NCI-H2171 treated with DMSO at 0.1 percent for 48 hours (cell line): ENCODE measurements at places on chromosomes 12 and 14.

DNA sequence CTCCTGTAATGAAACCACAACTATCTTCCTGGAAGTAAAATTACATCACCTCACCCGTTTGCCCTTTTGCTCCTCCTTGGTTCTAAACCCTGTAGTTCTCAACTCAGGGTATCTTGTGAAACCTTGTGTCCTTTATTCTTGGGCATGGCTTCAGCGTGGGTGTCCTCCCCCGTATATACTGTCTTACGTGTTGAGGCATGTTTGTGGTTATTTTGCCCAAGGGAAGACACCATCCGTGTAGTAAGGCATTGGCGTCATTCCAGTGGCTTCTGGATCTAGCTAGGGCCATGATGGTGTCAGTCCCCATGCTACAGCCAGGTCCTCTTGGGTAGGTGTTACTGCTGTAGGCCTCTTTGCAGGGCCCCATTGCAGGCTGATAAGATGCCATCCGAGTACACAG lies 115.4 kb downstream of the ZFP36L1 start:
- no peak for DNase-seq

DNA sequence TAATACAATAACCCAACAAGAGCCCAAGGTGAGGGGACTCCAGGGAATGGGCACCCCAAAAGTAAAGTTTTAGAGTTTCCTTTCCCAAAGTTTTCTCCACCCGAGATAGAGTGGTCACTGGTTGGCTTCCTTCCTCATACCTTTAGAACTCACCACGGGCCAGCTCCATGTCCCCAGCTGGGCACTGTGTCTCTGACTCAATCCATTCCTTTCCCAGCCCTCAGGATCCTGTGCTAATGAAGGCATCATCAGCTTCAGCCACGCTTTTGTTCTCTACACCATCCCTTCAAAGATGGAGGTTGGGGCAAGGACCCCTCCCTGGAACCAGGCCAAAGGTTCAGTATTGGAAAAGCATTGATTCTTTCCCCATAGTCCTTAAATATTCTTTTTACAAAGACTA lies 59.8 kb upstream of the VASH1 start:
- DNase-seq, result no peak

DNA sequence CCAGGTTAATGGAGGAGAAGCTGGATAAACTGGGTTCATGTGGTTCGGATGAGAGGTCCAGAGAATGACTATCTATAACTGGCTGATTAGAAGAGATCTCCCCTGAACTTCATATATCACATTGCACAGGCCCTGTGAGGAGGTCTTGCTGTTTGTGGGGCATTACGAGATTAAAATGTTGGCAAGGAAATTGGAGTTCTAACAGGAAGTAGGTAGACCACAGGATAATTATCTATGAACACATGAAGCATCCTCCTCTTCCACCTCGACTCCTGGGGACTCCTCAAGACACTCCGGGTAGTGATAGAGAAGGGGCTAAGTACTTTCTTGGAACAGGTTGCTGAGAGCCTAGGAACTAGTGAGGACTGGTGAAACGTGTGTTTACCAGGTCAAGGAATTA lies 418.8 kb downstream of the KCNH5 start:
- no peak for DNase-seq

DNA sequence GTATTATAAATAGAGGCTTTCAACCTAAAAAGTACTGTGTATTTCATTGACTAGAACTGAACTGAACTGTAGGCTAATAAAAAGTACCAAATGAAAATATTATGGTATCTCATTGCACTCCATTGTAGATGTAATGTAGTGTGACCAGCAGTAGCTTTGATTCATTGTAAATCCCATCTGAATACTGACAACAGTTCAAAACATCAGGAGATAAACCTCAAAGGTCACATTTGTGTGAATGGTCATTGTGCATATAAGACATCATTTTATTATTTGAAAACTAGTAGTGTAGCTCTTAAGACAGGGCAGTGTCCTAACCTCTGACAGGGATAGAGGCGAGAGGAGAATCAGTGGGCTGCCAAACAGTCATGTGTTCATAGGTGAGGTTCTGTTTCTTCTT lies 286.6 kb downstream of the FBXL14 start:
- DNase-seq, result no peak

GRCh38 chr12:89874146-89874545 lies 165.5 kb upstream of the ATP2B1 start:
- no peak for DNase-seq

DNA sequence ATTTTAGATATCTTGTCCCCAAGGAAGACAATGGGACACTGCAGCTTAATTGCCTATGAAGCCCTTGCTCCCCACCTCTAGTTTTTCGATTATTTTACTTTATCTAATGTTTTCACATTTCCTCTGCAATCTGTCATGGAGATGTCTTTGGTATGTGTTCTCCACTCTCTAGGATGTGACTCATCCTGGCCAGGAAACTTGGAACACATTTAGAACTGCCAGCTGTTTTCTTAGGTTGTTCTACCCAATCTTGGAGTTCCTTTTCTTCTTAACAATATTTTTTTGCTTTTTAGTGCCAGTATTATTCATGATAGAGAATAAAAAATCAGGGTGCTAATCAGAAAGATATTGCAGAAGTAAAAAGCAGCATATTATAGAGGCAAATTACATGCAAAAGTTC lies 101.7 kb upstream of the CLEC14A start:
- no peak for DNase-seq

DNA sequence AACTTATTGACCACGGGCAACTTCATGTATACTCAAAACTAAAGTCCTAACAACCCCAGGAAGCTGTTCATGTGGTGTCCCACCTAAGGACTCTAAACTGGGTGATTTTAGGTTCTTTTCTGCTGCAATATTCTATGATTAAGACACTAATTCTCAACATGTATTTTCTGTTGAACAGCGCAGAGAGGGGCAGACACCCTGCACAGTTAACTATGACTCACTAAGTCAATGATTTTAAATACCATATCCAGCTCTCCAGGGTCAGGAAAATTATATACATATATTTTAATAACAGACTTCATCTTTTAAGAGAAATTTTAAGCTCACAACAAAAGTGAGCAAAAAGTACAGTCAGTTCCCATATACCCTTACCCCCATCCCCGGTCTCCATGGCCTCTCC lies 85.0 kb downstream of the FOXN3 start:
- DNase-seq, result no peak

DNA sequence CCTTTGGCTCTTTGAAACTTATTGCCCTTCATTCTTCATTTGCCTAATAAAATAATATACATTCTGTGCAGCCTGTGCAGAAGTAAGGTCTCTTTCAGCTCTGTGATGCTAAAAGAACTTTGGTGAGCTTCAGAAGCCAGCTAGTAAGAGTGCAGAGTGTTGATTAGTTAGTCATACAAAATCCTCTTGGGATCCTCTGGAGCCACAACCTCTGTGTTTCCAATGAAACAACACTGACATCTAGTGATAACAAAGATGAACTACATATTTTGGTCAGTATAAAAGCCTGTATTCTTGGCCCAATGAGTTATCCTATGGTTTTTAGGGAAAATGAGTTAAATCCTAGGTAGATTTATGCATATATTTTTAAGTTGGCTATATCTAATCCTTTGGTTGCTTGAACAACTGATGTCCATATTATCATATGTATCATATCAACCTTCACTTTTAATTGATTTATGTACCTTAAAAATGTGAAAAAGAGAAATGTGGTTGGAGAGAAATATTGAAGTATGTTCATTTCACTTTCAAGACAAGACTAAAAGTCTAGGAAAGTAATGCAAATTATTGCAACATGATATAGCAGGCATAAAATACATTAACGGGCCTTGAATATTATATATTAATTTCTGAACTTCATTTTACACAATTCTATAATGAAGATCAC lies 158.4 kb downstream of the KLHL28 start:
- DNase-seq, result peak; percentile 77

GRCh38 chr12:76560086-76560491 lies 518 bp upstream of the OSBPL8 start:
- DNase-seq, result no peak

DNA sequence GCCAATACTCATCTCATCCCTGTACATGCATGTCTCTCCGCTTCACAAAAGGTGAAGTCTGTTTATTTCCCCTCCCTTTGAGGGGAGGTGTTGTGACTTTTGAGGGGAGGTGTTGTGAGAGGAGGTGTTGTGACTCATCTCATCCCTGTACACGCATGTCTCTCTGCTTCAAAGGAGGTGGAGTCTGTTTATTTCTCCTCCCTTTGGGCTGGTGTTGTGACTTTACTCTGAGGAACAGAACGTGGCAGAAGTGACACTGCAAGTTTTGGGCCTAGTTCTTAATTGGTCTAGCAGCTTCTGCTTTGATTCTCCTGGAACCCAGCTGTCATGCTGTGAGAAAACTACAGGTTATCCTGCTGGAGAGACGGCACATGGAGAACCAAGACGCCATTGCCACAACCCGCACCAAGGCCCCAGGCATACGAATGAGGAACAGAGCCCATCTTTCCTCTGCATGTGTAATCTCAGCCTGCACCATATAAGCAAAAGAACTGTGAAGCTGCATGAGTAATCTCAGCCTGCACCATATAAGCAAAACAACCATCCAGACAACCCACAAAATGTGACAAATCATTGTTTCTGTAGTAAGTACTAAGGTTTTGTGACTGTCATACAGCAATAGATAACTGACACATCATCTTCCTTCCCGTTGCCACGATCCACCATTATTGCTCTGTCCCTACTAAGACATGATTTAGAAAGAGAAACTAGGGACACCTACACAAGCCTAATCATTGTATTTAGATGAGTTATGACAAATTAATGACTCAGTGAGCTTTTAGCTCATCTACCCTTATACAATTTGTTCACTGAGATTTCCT lies 30.0 kb downstream of the GALNT4 start:
- no peak for DNase-seq

- no peak for DNase-seq
These were observed 35.1 kb downstream of the EIF2S3B start for GRCh38 chr12:10540776-10541205.

- DNase-seq, result peak; percentile 92
These were observed 15.4 kb upstream of the ANKLE2 start for GRCh38 chr12:132776816-132777568.

DNA sequence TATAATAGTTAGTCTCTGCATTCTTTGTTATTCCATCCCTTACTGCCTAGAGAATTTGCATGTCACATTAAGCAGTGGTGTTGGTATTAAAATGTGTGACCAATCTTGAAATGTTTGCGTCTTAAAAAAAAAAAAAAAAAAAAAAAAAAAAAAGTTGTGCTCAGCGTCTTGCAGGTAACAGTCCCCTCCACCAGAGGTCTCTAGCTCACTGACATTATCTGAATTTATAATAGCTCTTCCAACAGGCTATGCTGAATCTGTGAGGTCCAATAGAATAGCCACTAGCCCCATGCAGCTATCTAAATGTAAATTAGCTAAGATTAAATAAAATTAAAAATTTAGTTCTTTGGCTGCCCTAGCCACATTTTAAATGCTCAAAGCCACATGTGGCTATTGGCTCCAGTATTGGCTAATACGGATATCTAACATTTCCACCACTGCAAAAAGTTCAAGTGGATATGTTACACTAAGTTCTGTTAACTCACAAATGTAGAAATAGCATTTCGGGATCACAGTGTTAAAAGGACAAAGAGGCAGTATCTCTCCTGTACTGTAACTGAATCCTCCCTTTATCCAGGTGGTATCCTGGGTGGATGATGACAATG lies 28.7 kb downstream of the NKX2-8 start:
- DNase-seq, result peak; percentile 75

DNA sequence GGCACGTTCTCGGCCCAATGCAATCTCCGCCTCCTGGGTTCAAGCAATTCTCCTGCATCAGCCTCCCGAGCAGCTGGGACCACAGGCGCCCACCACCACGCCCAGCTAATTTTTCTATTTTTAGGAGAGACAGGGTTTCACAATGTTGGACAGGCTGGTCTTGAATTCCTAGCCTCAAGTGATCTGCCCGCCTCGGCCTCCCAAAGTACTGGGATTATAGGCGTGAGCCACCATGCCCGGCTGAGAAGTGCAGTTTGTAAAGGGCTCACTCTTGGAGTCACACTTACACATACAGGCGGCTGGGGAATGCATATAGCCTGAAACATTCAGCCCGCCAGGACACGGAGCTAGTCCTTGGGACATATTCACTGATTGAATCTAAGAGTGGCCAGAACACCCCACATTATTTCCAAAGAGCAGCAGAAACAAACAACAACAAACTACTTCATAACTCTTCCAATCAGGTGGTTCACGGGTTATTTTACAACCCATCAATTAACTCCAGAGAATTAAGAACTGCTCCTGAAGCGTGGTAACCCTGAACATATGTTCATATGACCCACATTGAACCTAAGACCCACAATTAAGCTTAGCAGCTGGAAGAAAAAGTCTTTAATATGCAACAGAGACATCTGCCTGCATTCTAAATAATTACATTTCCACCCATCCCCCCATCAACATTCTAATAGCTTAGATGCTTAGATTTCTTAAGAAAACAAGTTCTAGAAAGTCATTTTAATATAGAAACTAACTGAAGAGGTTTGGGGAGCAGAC lies 49.2 kb downstream of the SSH1 start:
- peak; percentile 92 for DNase-seq

GRCh38 chr14:36605506-36605857 lies 23.1 kb upstream of the NKX2-8 start:
- peak; percentile 75 for DNase-seq

GRCh38 chr12:104219908-104220404 lies 4.4 kb downstream of the TXNRD1 start:
- peak; percentile 67 for DNase-seq

GRCh38 chr14:59897757-59898383 lies 22.1 kb upstream of the LRRC9 start:
- peak; percentile 51 for DNase-seq

DNA sequence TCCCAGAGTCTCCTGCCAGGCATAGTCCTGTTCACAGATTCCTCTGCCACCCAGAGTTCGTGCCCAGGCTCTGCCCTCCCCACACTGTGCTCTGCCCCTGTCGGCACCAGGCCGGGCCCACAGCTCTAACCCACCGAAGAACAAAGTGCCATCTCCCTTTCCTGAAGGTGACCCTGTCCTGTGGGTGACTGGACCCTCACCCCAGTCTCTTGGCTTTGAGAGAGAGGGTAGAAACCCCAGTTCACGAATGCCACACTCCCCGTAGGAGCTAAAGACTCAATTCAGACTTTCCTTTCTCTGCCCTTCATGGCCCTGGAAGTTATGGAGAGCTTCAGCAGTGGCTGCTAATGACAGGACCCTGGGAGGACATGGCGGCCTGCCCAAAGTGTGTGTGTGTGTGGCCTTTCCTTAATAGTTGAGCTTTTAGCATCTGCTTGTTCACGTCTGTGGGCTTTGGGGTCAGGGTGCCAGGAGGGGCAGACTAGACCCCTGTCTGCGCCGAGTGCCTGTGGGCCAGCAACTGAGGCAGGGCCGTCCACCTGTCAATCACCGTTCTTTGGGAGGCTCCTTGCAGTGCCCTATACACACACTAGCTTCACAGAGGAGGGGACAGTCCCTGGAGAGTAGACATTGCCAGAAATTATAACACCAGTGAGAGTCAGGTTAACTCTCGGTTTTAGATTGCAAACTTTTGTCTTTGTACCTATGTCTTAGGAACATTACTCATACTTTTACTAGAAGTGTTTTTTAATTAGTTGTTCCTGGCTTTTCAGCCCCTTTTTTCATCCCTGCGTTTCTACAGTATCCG lies 84.6 kb upstream of the DYNC1H1 start:
- no peak for DNase-seq

DNA sequence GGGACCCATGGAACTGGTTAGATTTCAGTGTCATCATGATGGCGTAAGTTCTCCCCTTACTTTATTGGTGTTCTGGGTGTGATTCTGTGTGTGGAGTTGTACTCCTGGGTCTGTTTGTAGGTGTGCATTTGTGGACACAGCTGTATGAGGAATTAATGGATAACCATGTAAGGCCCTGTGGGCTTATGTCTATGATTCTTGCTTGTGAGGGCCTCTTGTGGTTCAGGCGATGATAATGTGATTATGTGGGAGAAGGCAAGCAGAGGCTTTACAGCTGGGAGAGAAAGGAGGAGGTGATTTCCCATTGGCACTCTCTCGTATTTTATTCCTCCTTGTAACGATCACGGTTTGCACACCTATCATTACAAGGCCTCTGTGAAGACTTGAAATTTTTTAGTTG lies 96.1 kb downstream of the SCN8A start:
- no peak for DNase-seq
